Stomach (tissue), 19 donors: ENCODE measurements at places on chromosomes 11 and 22. TPM values are rescaled to one million over a fixed set of nuclear protein-coding genes. Genes with fewer than 3 reads are reported as not detected.

Gene SHISAL1
- total RNA-seq = 19.3 TPM

Gene CASP5
- total RNA-seq = not detected

Gene VPREB3
- total RNA-seq = not detected

Gene MRGPRF
- total RNA-seq = 89.5 TPM

Gene TMEM191C
- not detected for total RNA-seq

Gene TXNRD2
- 49.6 TPM for total RNA-seq

Gene MPZL3
- total RNA-seq = 0.45 TPM
